ENCODE measurements at places on chromosomes 12 and 14.

DNA sequence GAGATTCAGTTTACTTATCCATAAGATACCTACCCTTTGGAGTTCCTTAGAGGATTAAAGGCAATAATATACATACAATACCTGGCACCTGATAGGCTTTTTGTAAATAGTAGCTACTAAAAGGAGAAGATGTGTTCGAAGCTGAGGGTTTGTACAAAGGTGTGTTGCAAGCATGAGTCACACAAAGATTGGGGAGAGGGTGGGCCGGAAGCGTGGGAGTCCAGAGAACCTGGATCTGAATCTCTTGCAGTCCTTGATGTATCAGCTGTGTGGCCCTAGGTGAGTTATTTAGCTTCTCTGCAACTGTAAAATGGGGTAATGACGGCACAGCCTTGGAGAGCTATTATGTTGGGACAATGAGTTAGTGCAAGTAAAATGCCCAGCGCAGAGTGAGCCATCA, 61.6 kb upstream of the PSMC1 start:
- DNase-seq = no peak
- H3K4me1 ChIP-seq = no peaks in the 10 kb centered on the region
- H3K4me3 ChIP-seq = no peak overlapping the region
- H3K27ac ChIP-seq = no peak overlapping the region

DNA sequence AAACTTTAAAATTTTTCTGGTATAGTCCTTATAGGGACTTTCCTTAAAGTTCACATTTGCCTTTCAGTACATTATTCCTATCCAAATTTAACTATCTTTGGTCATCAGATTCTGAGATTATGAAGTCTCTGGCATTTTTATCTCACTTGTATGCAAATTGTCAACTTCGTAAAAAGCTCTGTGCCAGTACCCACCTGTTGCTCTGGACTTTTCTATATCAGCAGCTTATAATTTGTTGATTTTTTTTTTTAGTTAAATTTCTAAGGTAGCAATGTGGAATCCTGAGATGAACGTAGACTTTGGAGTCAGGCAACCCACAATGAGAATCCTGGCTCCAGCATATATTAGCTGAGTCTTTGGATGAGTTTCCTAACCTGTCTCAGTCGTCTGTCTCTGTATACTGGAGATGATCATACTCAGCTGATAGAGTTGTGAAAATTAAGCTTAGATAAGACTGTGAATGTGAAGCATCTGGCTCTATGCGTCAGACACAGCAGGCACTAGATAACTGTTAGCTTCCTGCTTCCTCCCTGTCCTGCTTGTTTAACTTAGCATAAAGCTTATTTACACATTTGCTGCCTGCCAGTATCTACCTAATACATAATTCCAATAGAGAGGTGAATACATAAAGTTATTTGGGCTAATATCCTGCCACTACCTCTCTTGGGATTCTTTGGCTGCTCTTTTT, 59.8 kb downstream of the MARK3 start:
- H3K27me3 ChIP-seq = no peaks in the 10 kb centered on the region
- H3K27ac ChIP-seq = no peak overlapping the region
- H3K4me1 ChIP-seq = peaks cover 15% of the 10 kb centered on the region
- DNase-seq = no peak
- no peak overlapping the region for H3K4me3 ChIP-seq

DNA sequence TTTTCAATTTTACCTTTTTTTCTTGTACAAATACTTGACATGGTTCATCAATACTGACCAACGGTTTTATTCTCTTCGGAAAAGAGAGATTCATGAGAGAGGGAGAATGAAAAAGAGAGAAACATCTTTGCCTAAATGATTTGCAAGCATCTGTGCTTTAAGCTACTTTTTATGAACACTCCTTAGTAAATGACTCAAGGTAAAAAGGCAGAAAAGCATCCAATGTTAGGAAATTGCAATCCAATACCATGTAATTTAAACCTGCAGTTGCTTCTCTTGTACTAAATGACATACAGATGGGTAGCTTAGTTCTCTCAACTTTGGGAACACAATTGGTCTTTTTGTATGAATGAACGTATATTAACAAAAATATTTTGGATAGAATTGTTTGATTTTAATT, 46.1 kb downstream of the MSRB3 start:
- no peak overlapping the region for H3K27ac ChIP-seq
- no peak overlapping the region for H3K4me3 ChIP-seq
- no peaks in the 10 kb centered on the region for H3K4me1 ChIP-seq
- H3K27me3 ChIP-seq = no peaks in the 10 kb centered on the region
- H3K36me3 ChIP-seq = no peaks in the 10 kb centered on the region
- no peak for DNase-seq

GRCh38 chr12:66823857-66824570, 145.1 kb upstream of the GRIP1 start:
- H3K27me3 ChIP-seq = no peaks in the 10 kb centered on the region
- H3K36me3 ChIP-seq = no peaks in the 10 kb centered on the region
- H3K27ac ChIP-seq = no peak overlapping the region
- peaks cover 6% of the 10 kb centered on the region for H3K4me1 ChIP-seq
- no peak overlapping the region for H3K4me3 ChIP-seq

- DNase-seq = no peak
- H3K4me3 ChIP-seq = no peak overlapping the region
- no peak overlapping the region for H3K27ac ChIP-seq
- H3K27me3 ChIP-seq = no peaks in the 10 kb centered on the region
- peaks cover 10% of the 10 kb centered on the region for H3K4me1 ChIP-seq
Measured at GRCh38 chr14:105258846-105259245, 10.5 kb downstream of the BTBD6 start.

- H3K27ac ChIP-seq = no peak overlapping the region
- no peaks in the 10 kb centered on the region for H3K36me3 ChIP-seq
- no peak overlapping the region for H3K4me3 ChIP-seq
- DNase-seq = no peak
Measured at GRCh38 chr14:101726954-101727302, 34.6 kb upstream of the PPP2R5C start.

Measured in CD4-positive, alpha-beta memory T cell (primary cell).